8988T (cell line): ENCODE measurements at places on chromosomes 13 and 19.

DNA sequence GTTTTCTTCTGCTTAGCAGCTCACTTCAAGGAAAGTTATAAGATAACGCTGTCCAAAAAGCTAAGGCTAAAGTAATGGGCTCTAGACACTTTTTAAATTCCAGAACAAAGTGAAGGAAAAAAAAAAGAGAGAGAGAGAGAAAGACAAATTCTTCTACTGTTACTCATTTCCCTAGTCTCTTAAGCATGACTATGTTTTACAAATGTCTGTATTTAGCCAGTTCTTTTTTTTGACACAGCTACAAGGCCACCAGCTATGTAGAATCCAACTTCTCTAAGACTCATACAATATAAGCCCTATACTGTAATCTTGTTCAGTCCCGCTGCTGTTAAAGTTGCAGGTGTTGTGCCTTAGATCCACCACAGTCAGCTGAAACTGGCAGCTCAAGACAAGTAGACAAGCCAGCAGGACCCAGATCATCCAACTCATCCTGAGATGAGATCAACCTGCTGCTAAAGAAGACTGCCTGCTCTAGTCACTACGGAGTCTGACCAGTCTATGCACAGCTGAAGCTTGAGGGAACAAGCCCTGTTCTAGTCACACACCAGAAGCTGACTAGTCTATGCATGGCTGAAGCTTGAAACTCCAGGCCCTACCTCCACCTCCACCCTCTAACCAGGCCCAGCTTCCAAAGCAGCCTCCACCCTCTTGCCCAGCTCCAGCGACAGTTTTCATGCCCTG, 10.3 kb upstream of the ZNF83 start:
- DNase-seq = no peak

DNA sequence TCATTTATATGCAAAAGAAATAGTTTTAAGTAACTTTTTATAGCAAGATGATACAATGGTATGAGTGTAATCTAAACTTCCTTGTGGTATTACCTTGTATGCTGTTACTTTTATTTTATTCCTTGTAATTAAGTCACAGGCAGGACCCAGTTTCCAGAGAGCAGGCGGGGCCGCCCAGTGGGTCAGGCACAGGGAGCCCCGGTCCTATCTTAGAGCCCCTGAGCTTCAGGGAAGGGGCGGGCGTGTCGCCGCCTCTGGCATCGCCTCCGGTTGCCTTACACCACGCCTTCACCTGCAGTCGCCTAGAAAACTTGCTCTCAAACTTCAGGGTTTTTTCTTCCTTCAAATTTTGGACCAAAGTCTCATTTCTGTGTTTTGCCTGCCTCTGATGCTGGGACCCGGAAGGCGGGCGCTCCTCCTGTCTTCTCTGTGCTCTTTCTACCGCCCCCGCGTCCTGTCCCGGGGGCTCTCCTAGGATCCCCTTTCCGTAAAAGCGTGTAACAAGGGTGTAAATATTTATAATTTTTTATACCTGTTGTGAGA, 10.2 kb downstream of the PLPPR3 start:
- peak; percentile 75 for DNase-seq

DNA sequence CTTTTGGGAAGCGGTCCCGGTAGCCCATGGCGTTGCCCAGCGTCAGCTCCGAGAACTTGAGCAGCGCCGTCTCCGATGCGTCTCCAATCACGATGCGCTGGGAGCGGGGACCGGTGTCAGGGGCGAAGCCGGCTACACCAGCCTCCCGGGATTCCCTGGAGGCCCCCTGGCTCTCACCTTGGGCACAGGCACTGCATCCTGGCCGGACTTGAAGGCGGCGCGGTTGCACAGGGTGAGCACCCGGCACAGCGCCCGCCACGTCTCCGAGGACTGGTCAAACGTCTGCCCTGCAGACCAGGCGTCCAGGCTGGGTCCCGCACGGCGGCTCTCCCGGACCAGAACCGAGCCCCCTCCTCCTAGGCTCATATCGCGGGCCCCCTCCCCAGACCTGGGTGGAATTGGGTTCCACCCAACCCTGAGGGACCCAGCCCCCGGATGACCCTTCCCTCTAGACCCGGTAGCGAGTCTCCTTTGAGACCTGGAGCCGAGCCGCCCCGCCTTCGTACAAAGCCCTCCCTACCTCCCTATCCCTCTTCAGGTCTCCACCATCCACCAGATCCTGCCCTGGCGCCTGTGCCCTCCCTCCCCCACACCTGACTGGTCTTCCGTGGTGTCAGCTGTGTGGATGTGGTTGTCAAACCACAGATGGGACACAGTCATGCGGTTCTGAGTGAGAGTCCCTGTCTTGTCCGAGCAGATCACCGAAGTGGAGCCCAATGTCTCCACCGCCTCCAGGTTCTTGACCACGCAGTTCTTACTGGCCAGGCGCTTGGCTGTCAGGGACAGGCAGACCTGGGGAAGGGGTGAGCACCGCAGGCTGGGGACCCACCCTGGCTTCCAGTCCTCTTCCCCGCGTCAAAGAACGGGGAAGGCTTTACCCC, 4.8 kb downstream of the ATP4A start:
- no peak for DNase-seq

GRCh38 chr19:10662384-10663251, 8.5 kb downstream of the ILF3 start:
- DNase-seq = no peak

DNA sequence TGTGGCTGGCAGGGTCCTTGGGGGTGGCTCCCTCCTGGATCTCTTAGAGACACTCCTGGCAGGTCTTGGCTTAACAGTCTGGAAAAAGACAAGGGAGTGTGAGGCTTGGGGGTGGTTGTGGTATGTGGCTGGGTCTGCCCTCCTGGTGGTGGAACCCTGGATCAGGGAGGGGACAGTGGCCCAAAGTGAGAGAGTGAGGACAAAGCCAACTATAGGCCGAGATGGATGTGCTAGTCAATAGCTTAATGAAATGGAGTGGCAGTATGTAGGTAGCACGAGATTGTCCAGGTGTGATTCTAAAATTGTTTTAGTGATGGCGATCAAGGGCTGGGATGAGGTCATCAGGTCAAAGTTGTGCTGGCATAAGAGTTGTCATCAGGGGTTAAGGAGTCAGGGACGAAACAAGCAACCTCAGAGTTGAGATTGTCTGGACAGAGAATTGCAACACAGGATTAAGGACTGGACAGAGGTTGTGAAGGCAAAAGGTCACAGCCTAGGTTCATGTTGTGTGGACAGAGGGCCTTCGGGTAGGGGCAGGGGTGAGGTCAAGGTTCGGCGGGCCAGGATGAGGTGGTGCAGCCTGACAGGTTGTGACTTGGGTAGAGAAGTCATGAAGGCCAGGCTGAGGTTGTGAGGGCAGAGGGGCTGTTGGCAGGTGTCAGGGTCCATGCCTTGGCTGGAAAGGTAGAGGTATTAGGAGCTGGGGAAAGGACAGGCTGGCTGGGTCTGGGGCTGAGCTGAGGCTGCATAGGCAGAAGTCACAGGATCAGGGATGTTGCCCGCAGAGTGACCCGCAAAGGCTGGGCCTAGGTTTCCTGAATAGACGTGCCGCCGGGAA, 4.5 kb upstream of the RASAL3 start:
- no peak for DNase-seq

GRCh38 chr19:7099597-7099921, 30.1 kb downstream of the ZNF557 start:
- DNase-seq = no peak

GRCh38 chr19:3289971-3290569, 65.6 kb downstream of the CELF5 start:
- DNase-seq = no peak

DNA sequence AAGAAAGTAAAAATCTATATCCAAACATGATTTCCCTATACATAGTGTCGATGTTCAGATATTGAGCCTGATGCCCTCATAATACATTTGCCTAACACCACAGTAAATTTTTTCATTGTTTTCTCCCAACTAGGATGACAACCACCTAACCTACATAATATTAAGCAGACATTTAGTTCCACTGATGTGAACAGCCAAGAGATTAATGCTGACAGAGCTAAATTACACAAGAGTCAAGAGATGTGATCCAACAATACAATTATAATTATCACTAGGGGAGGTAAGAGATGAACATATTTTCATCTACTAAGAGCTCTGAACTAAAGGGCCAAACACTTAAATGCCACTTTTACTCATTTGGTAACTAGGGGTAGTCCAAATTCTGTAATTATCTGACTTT, 145.9 kb downstream of the DACH1 start:
- DNase-seq = no peak
